Stimulated activated CD8-positive, alpha-beta memory T cell treated with anti-CD3 and anti-CD28 coated beads, Interleukin-7, amount 100 ng/mL, for 1 hour (primary cell): ENCODE measurements at places on chromosomes 2 and 18.

- DNase-seq: no peak
Observed at GRCh38 chr2:219634951-219635751, 7.7 kb downstream of the SLC4A3 start.

DNA sequence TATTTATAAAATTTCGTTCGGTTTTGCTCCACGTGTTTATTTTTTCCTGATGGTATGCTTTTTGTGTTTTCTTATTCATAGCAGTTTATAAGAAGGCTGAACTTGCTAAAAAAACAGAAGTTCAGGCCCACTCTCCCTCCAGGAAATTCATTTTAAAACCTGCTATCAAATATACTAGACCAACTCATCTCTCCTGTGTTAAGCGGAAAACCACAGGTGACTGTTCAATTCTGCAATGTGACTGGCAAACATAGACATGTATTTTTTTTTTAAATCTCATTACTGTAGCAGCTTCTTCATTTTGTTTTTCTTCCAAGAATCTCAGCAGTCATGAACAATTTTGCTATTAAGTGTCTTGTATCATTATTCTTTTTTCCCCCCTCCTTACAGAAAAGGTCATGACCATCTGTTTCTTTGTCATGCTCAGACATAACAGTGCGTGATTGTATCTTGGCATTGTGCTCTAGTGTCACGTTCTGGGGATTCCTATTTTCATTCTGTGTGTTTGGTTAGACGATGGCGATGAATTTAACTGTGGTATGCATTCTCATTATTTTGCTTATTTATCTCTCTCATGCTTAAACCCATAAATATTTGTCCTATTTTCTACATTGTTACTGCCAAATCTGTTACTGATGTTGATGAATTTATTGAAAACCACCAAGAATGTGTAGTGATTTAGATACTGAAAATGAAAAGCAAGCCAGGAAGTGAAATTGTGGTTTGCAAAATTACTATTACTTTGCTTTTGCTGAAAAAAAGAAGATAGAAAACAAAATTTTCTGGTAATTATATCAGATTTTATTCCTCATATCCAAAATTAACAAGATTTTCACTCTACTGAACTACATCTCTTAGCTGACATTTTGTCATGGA, 74.6 kb upstream of the UNC80 start:
- DNase-seq: no peak

- no peak for DNase-seq
Observed at GRCh38 chr2:133039531-133039930, 369.5 kb upstream of the LYPD1 start.

DNA sequence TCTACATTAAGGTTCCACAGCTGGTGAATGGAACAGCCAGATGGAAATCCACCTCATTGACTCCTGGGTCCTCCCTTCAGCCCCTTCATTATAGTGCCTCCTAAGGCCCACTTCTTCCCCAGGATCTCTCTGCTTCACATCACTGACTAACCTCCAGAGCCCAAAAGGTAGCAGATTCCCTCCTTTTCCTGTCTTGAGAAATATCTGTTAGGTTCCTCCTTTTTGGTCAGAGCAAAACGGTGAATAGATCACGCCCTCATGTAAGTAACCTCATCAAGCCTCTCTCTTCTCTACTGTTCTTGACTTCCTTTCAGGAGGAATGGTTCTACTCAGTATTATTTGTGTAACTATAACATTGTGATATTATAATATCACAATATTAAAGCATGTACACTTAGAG, 155.0 kb upstream of the SRD5A2 start:
- no peak for DNase-seq

DNA sequence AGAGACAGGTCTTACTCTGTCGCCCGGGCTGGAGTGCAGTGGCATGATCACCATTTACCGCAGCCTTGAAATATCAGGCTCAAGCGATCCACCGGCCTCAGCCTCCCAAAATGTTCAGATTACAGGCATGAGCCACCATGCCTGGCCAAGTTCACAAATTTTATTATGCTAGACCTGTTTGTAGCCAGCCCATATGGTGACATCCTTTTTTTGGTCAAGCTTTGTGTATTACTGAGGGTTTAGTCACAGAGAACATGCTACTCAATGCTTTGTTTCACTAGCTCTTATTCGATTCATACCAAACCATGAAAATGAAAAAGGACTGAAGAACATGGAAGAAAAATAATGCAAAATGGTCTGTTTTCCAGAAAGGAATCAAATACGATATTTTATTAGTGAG, 41.4 kb downstream of the DGKD start:
- no peak for DNase-seq

DNA sequence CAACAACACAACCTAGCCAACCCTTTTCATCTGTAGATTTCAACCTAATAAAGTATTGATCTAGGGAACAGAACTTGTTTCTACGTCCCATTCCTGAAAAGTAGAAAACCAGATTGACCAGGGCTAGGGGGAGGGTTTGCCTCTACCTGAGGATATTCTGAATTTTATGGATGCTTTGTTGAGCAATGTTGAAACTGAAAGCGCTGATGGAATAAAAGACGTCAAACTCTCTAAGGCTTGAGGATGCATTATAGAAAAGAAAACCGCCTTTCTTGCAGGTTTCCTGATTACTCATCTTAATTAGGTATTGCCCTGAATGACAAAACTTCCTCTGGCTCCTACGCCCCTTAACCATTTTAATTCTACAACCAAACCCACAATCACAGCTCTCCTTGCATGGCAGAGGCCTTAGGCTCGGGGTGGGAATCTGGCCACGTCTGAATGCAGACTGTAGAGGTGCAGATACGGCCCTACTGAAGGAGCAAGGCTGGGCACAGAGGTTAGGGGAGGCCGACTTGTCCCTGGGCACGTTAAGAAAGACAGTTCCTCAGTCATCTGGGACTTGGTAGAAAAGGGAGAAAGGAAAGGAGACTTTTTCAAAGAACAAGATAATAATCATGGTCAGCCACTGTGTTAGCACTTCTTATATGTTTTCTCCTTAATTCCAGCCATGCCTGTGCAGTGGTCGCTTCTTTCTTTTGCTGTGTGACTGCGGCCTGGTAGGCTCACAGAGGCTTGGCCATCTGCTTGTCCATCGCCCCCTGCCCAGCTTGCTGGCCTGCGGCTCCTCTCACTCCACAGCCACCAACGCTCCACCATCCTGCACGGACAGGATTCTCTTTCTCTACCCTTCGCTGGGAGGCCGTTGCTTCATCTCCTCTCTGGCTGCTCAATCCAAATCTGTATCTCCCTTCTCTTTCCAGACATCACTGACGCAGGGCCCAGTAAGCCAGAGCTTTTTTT, 209.5 kb downstream of the VAPA start:
- no peak for DNase-seq

DNA sequence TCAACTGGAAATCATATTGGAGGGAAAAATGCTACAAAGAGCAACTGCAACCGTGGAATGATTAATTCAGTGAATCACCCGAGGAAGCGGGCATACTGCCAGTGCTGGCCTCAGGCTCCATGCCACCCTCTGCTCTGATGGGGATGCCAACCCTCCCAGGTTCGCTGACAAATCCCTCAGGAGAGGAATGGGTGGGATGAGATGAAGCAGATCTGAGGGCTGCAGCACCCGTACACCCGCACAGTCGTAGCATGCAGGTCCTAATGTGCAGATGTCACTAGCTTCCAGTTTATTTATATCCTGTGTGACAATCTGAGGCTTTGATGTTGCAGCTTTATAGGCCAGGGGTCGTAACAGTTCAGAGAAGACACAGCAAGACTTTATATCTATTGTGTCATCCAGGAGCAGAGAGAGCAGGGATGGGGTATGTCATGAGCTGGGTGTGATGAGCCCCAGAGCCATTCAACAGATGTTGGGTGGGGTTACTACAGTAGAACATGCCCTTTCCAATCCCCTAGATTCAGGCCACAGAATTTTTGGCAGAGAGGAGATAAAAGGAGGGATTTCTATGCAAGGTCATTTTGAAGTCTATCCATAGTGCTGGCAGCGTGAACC, 44.6 kb downstream of the DPP4 start:
- no peak for DNase-seq

DNA sequence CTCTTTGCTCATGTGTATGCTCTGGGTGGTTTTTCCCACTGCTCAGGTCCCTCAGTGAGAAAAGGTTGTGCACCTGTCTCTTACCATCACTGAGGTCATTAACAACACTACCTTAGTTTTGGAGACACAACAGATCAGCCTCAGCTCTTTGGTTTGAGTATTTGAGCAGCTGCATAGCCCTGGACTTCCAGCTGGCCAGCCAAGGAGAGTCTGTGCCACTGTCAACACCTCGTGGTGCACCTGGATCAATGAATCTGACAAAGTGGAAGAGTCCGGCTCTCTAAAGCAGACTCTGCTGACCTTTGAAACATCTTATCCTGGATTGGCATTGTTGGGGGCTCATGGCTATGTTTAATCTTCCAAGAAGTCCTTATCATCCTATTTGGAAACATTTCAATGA, 30.0 kb downstream of the SERPINB8 start:
- DNase-seq: no peak
